ENCODE measurements at places on chromosomes 6 and 20.

DNA sequence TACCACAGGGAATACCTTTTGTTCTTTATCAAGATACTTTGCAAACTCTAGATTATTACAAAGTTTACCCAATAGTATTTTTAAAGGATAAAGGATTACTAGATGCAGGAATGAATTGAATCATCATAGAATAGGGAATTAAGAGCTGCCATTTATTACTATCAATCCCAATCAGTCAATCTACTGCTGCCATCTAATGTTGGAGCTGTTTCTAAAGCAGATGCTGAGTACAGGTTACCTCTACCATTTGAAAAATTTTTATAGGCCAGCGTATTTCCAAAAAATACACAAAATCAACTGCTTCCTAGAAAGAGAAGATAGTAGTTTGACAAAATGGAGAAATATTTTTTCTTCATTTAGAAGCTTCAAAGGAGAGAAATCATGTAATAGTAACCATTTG is 520.4 kb downstream of the ADGRB3 start:
- DNase-seq = no peak

DNA sequence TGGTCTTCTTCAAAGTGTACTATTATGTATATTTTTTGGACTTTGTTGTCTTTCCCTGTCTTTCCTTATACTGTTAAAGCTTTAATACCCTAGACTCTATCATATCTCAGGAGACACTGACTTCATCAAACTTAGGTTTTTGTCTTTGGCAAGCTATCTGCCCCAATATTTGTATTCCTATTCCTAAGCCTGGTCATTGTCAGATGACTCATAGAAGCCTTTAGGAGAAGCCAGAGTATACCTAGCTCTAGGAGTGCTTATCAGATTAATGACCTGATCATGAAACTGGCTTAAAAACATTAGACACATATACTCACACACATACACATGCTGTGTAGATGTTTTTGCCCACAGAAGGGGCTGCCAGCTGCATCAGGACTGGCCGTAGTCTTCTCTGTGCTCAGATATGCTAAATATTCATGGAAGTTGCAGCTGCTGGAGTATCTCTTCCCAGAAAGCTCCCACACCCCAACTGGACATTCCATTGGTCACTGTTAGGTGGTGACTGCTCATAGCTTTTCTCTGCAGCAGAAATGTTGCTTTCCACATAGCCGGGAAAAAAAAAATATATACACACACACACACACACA is 102.0 kb downstream of the ANKS1A start:
- DNase-seq = no peak

GRCh38 chr6:161101517-161101916 is 109.9 kb downstream of the MAP3K4 start:
- DNase-seq = no peak

DNA sequence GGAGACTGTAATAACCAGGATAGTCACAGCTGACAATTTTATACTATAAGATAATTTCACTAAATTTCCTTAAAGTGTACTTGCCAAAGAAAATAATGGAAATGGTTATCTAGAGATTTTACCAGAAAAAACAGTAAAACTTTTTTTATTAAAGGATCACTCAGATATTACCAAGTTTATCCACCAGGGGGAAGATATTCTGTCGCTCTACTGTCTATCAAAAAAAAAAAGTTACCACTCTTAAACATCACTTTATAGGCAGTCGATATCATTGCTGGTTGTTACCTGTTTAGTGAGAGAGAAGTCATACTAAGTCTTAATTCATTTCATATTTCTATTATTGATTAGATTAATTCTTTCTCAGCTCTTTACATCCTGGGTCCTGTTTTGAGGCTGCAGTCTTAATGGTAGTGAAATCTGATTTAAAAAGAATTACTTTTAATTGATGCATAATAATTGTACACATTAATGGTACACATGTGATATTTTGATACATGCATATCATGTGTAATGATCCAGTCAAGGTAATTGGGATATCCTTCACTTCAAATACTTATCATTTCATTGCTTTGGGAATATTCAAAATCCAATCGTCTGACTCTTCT is 18.9 kb downstream of the L3MBTL3 start:
- DNase-seq = no peak

GRCh38 chr6:20837189-20837588 is 302.9 kb downstream of the CDKAL1 start:
- DNase-seq = no peak

DNA sequence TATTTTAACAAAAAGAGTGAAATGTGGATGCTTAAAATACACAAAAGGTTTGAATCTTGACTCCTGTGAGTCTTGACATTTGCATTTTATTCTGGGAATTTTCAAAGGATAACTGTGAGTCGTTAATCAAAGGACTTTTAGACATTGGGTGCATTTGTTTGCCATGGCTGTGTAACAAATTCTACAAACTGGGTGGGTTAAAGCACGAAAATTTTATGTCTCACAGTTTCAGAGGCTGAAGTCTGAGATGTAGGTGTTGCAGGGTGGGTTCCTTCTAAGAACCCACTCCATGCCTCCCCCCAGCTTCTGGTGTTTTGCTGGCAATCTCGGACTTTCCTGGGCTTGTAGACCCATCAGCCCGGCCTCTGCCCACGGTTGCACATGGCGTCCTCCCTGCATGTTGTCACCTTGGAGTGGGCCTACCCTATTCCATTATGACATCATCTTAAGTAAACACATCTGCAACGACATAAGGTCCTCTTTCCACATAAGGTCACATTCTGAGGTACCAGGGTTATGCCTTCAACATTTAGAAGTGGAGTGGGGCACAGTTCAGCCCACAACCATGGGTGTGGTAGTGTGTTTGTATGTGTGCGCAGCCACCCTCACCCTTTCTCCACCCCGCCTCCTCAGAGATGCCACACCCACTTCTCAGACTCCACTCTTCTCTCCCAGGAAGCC is 113.1 kb downstream of the FOXA2 start:
- DNase-seq = no peak

DNA sequence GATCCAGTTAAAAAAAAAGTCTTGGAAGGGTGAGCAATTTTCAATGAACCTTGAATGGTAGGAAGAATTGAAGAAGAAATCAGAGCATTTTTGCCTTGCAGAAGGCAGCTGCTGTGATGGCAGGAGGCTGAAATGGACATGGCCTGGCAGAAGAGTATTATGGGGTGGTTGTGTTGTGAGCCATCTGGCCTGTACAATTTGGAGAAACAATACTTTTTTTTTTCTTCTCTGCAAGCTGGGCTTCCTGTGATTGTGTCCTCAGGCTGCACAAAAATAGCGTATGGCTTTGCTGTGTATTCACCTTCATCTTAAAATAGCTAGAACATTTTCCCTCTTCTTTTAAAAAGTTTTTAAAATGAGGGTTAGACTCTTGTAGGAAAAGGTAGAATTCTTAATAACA is 21.4 kb downstream of the SYCP2L start:
- DNase-seq = no peak
